ENCODE measurements at places on chromosomes 11 and 22. TPM values are rescaled to one million over a fixed set of nuclear protein-coding genes. Genes with fewer than 3 reads are reported as not detected.

LRP4 gene
- 1.0 TPM for total RNA-seq

RRAS2 gene
- total RNA-seq: 128 TPM

ANGPTL5 gene
- total RNA-seq: not detected

GTF2H1 gene
- 60.9 TPM for total RNA-seq

CCDC188 gene
- total RNA-seq: 0.93 TPM

POTEH gene
- total RNA-seq: not detected

YPEL4 gene
- not detected for total RNA-seq

OR56A1 gene
- total RNA-seq: not detected

MMP3 gene
- 0.19 TPM for total RNA-seq

BIK gene
- 10.0 TPM for total RNA-seq

LRRC56 gene
- total RNA-seq: 0.75 TPM

CEP126 gene
- total RNA-seq: 4.3 TPM

HORMAD2 gene
- total RNA-seq: not detected

All from MCF 10A (cell line).